ENCODE measurements at places on chromosomes 2 and 18. TPM values are rescaled to one million over a fixed set of nuclear protein-coding genes. Genes with fewer than 3 reads are reported as not detected.

GRCh38 chr18:50866765-50867164, 12.2 kb upstream of the ME2 start:
- DNase-seq, result no peak

- DNase-seq, result peak; percentile 93
These were observed at the start of gene ROCK2 for GRCh38 chr2:11344342-11344955. Gene ROCK2 (minus strand): TSS chr2:11344636. CDS start chr2:11344136, 500 bp downstream.

GRCh38 chr2:357811-358210, 69.9 kb upstream of the ALKAL2 start:
- DNase-seq, result no peak

GRCh38 chr2:94996305-94997100, 29.0 kb upstream of the MAL start:
- DNase-seq, result no peak

- DNase-seq, result no peak
These were observed 254.4 kb upstream of the TANK start for GRCh38 chr2:160905862-160906261.

GRCh38 chr2:69773206-69773605, 31.3 kb downstream of the ANXA4 start:
- no peak for DNase-seq

- DNase-seq, result no peak
These were observed 94.4 kb downstream of the RHOB start for GRCh38 chr2:20541294-20541640.

DNA sequence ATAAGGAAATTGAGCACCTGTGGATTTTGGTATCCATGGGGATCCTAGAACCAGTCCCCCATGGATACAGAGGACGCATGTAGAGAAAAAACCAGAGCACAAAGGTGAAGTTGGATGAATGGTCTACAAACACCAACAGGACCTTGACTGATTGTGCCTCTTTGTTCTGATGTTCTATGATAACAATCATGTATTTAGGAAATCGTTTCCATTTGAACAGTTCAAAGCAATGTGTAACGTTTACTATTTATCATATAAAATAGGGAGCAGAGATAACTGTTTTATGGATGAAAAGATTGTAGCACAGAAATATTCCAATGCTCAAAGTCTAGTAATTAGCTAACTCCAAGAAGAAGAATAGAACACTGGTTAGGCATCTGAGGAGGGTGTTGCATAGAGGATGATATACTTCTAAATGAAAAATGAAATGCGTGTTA, 116.3 kb upstream of the FN1 start:
- no peak for DNase-seq

DNA sequence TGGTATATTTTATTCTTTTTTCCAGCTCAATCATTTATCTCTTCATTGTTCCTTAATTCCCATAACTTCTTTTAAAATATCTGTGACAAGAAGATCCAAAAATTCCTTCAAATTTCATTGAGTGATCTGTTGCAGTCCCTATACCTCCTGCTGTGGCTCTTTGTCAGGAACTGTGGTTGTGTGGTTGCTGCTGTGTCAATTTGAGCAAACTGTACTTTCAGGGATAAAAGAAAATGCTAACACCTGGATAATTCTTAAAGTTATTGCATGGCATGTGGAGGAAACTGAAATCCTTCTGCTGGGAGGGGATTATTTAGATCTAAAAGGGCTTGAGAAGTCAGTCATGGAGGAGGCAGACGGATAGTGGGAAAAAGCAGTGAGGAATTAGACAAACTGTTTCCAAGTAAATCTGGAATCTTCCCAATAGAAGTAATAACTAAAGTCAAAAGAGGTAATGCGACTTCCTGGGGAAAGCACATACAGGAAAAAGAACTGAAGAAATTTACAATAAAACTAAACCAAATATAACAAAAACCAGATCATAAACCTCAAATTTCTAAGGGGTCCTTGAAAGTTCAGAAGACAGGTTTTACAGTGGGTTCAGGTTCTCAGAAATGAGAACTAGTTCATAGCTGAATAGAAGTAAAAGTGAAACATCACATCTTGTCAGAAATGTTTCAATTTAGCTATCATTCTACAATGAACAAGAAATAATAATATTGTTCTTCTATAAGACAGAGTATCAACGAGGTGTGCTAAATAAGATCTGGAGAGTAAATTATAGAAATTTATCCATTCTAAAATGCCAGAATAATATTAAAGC, 33.5 kb upstream of the CD226 start:
- DNase-seq, result no peak

RAB6D gene
- not detected for total RNA-seq

- DNase-seq, result peak; percentile 86
These were observed 15.9 kb upstream of the ATP6V1B1 start for GRCh38 chr2:70919672-70920366.

DNA sequence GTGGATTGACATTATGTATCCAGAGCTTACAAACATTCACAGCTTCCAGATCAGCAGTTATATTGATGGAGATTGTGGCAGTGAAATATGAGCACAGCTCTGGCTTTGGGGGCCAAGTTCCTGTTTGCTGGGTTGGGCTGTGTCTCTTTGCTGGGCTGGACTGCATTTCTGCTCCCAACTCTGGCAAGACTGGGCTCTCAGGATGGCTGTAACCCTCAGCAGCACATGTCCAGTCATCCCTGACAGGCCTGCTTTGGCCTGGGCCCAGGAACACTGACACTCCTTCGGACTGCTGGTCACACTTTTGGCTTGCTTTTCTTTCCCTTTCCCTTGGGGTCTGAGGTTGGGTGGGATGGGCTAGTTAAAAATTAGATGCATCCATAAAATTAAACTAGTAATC, 17.9 kb upstream of the VPS4B start:
- peak; percentile 76 for DNase-seq

DNA sequence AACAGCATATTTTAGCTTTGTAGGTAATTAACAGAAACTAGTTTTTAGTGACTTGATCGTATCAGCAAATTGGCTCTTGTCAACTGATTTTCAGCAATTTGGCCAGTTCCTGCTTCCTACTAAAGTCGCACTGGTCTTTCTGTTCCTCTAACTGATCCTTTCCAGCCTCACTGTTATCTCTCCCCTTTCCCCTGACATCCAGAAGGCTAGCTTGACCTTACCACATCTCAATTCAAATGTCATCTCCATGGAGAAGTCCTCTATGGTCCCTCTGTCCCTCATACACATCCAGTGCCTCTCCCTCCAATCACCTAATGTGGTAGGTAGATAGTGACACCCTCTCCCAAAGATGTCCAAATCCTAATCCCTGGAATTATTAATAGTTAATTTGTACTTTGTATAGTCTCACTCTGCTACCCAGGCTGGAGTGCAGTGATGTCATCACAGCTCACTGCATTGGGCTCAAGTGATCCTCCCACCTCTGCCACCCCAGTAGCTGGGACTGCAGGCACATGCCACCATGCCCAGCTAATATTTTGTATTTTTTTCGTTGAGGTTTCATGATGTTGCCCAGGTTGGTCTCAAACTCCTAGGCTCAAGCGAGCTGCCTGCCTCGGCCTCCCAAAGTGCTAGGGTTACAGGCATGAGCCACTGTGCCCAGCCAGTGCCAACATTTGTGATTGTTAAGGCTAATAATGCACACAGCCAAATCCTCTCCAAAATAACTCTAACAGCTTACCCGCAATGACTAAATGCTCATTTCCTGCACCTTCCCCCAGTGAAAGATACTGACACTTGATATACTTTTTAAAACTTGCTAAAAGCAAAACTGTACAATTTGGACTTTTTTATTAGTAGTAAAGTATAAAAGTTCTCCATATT, 16.9 kb downstream of the PSTPIP2 start:
- no peak for DNase-seq

SCYGR2 gene
- not detected for total RNA-seq

- no peak for DNase-seq
These were observed 148.7 kb upstream of the ATP5MC3 start for GRCh38 chr2:175330195-175330594.

IL36RN gene
- total RNA-seq, result not detected

- no peak for DNase-seq
These were observed 1.9 kb downstream of the TCF23 start for GRCh38 chr2:27150639-27151230.

IL1F10 gene
- not detected for total RNA-seq

SCN7A gene
- total RNA-seq, result 27.7 TPM

GRCh38 chr2:10935953-10936942, 24.5 kb downstream of the KCNF1 start:
- no peak for DNase-seq

- peak; percentile 54 for DNase-seq
These were observed 202.1 kb downstream of the RNF144A start for GRCh38 chr2:7119132-7119835.

GALR1 gene
- 0.05 TPM for total RNA-seq

DNA sequence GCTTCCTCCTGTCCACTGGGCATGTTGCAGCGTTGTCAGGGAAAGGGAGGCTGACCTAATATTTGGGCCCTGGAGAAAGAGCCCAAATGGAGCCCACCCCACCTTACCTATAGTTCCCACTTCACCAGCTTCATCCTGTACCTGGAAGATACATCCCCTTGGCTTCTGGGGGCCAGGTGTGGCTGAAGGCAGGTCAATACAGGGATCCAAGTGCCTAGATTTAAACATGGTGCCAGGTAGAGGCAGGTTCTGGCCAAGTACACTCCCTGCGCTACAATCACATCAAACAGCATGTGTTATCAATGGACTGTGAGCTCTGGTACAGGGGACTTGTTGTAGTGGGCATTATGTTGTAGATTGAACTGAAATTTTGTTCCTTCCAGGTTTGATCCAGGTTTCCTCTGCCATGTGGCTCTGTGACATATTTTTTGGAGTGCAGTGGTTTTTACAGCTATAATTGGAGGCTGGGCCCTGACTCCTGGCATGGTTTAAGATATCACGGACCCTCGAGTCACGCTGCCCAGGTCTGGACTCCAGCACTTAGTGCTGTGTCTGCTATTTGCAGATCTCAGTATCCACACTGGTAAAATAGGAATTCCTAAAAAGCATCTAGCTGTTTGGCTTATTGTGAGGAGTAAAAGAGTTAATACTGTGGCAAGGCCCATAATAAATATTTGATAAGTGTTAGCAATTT, 23.8 kb downstream of the MYCN start:
- no peak for DNase-seq

CD8A gene
- total RNA-seq, result 0.51 TPM

GRCh38 chr2:227717687-227718567, at the start of gene SLC19A3:
Gene SLC19A3 (minus strand): TSS chr2:227718028. CDS start chr2:227702318, 15,710 bp downstream.
- peak; percentile 95 for DNase-seq

LIPG gene
- total RNA-seq, result 0.19 TPM

- no peak for DNase-seq
These were observed 45.6 kb upstream of the ARHGAP15 start for GRCh38 chr2:143083636-143084035.

GRCh38 chr2:71551631-71551915, 98.2 kb downstream of the DYSF start:
- peak; percentile 17 for DNase-seq

DNA sequence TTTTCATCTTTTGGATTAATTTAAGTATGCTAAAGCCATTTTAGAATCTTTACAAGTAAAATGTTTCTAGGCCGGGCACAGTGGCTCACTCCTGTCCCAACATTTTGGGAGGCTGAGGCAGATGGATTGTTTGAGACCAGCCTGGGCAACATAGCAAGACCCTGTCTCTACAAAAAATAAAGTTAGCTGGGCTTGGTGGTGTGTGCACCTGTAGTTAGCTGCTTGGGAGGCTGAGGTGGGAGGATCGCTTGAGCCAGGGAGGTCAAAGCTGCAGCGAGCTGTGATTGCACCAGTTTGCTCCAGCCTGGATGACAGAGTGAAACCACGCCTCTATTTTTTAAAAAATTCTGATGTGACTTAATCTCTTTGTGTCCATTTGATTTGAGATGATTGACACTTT, 3.9 kb downstream of the PPM1B start:
- no peak for DNase-seq

DNA sequence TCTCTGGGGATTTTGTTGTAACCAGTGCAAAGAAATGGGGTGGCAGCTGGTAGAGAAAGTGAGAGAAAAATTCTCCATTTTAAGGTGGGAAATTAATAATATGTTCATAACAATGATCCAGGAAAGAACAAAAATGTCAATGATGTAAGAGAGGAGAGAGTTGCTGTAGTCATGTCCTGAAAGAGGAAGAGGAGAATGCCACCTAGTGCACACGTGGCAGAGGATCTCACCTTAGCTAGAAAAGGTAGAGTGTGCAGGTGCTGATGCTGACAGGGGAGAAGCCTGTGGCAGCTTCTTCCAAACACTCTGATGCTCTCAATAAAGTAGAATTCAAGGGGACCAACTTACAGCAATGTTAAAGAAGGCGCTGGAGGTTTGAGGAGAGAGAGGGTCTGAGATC, 282.9 kb upstream of the PKDCC start:
- no peak for DNase-seq

GRCh38 chr2:156452971-156453370, 16.8 kb downstream of the GPD2 start:
- DNase-seq, result no peak

DNA sequence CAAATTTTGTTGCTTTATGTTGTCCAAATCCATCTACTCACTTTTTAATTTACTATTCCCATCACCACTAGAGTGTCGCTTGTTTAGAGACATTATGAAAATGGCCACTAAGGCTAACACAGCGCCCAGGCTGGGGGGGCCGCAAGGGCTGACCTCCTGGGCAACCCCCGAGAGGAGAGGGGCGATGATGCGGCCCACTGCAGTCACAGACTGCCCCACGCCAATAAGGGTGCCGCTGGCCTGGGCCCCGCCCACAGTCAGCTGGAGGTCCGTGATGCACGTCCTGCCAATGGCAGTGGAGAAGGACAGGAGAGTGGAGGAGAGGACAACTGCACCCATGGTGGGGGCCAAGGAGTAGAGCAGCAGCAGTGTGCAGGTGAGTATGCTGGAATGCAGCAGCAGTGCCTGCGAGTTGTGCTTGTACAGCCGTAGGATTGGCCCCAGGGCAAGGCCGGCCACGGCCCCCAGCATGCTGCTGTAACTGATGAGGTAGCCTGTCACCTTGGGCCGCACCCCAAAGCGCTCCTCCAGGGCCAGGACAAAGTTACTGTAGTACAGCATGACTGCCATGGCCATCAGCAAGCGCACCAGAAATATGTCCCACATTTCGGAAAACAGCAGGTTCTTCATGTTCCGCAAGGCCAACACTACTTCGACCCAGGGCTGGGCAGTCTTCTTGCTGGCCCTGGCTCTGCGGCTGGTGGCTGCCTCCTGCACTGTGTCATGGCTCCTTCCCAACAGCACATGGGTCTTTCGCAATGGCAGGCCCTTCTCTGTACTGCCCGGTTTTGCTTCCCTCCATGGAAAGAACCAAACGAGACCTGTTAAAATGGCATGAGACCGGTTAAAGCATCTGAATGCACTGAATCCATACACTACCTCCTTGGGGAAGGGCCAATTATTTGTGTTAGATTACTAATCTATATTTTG, 43.2 kb upstream of the TMEM182 start:
- DNase-seq, result no peak

- DNase-seq, result no peak
These were observed 103.4 kb downstream of the ETAA1 start for GRCh38 chr2:67500541-67500940.

GRCh38 chr18:10681581-10682367, 155.9 kb downstream of the NAPG start:
- DNase-seq, result no peak
